ENCODE measurements at places on chromosomes 11 and 22. TPM values are rescaled to one million over a fixed set of nuclear protein-coding genes. Genes with fewer than 3 reads are reported as not detected.
A peak's percentile ranks its signal among the peaks of the same experiment; 100 is the strongest.

DNA sequence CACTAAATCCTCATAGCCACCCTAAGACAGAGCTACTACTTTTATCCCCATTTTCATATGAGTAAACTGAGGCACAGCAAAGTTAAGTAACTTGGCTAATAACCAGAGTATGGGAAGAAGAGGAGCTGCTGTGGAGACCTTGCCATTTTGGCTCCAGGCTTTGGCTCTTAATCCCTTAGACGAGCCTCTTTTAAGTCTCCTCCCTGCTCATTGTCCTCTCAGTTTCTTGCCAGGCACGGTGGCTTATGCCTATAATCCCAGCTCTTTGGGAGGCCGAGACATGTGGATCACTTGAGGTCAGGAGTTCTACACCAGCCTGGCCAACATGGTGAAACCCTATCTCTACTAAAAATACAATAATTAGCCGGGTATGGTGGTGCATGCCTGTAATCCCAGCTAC is 78.6 kb downstream of the PRR5L start:
- no peak overlapping the region for H3K27ac ChIP-seq
- H3K36me3 ChIP-seq: no peaks in the 10 kb centered on the region
- no peak for DNase-seq
- H3K4me3 ChIP-seq: no peak overlapping the region
- peaks cover 5% of the 10 kb centered on the region for H3K4me1 ChIP-seq
- peaks cover 11% of the 10 kb centered on the region for H3K27me3 ChIP-seq

- no peak overlapping the region for H3K27ac ChIP-seq
- no peaks in the 10 kb centered on the region for H3K36me3 ChIP-seq
- DNase-seq: no peak
- no peak overlapping the region for H3K4me3 ChIP-seq
- H3K27me3 ChIP-seq: no peaks in the 10 kb centered on the region
- peaks cover 7% of the 10 kb centered on the region for H3K4me1 ChIP-seq
Measured at GRCh38 chr11:15568440-15568839, 453.7 kb downstream of the INSC start.

- no peak overlapping the region for H3K27ac ChIP-seq
- no peaks in the 10 kb centered on the region for H3K27me3 ChIP-seq
- no peaks in the 10 kb centered on the region for H3K36me3 ChIP-seq
- no peak for DNase-seq
Measured at GRCh38 chr11:104320097-104320496, 156.2 kb upstream of the PDGFD start.

- peak overlapping the region; percentile 58 for H3K4me3 ChIP-seq
- no peaks in the 10 kb centered on the region for H3K4me1 ChIP-seq
- H3K27me3 ChIP-seq: no peaks in the 10 kb centered on the region
- H3K27ac ChIP-seq: peak overlapping the region; percentile 53
- H3K36me3 ChIP-seq: no peaks in the 10 kb centered on the region
- no peak for DNase-seq
Measured at GRCh38 chr11:102313238-102313940, 3.9 kb upstream of the BIRC3 start.

GRCh38 chr22:41528938-41529561 is 15.2 kb downstream of the POLR3H start:
- no peak overlapping the region for H3K27ac ChIP-seq
- no peaks in the 10 kb centered on the region for H3K27me3 ChIP-seq
- H3K36me3 ChIP-seq: peaks cover 15% of the 10 kb centered on the region
- H3K4me3 ChIP-seq: no peak overlapping the region

- H3K4me3 ChIP-seq: no peak overlapping the region
- no peak overlapping the region for H3K27ac ChIP-seq
- peaks cover 6% of the 10 kb centered on the region for H3K4me1 ChIP-seq
- DNase-seq: no peak
- H3K36me3 ChIP-seq: no peaks in the 10 kb centered on the region
Measured at GRCh38 chr22:20852076-20852475, 6.5 kb downstream of the PI4KA start.

GRCh38 chr11:72634472-72635095 is 39.6 kb downstream of the PDE2A start:
- no peaks in the 10 kb centered on the region for H3K36me3 ChIP-seq
- peak overlapping the region; percentile 36 for H3K27ac ChIP-seq
- peaks cover 31% of the 10 kb centered on the region for H3K4me1 ChIP-seq
- H3K27me3 ChIP-seq: no peaks in the 10 kb centered on the region

SCGB2A2 gene
- total RNA-seq: not detected

GGT1 gene
- 0.93 TPM for total RNA-seq

SMTNL1 gene
- total RNA-seq: 16.1 TPM
